ENCODE measurements at places on chromosomes 12 and 14.

DNA sequence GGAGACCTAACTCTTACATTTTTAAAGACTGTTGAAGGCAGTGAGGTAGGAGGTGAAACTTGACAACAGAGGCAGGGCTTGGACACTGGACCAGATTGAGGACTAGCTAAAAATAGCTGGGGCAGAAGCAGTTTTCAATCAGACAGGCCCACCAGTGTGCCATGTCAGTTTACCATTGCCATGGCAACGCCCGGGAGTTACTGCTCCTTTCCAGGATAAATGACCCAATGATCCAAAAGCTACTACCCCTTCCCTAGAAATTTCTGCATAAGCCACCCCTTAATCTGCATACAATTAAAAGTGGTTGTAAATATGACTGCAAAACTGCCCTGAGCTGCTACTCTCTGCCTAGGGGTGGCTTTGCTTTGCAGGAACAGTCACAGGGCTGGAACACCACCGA is 53.2 kb upstream of the PKP2 start:
- no peak for DNase-seq

DNA sequence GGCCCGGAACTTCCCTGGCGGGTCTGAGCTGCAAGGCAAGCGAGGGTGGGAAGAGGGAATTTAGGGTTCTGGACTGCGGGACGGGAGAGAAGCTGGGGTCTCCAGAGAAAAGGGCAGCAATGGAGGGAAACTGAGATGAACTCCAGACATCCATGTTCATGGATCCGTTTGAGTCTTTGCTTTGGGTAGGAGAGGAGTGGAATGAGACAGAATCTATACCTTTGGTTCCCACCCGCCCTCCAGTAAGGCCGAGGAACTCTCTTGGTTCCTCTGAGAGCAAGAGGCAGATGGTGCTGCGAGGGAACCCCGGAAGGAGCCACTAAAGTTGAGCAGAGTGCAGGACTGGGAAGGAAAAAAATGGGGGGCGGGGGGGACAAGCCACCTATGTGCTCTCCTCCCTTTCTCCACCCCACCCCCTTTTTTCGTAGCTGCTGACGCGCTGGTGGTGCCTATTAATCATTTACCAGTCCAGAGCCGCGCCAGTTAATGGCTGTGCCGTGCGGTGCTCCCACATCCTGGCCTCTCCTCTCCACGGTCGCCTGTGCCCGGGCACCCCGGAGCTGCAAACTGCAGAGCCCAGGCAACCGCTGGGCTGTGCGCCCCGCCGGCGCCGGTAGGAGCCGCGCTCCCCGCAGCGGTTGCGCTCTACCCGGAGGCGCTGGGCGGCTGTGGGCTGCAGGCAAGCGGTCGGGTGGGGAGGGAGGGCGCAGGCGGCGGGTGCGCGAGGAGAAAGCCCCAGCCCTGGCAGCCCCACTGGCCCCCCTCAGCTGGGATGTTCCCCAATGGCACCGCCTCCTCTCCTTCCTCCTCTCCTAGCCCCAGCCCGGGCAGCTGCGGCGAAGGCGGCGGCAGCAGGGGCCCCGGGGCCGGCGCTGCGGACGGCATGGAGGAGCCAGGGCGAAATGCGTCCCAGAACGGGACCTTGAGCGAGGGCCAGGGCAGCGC is 1.2 kb downstream of the SSTR1 start:
- peak; percentile 74 for DNase-seq

GRCh38 chr14:100470523-100470897 is 116.7 kb downstream of the BEGAIN start:
- no peak for DNase-seq

GRCh38 chr14:99436247-99437180 is 44.1 kb downstream of the SETD3 start:
- no peak for DNase-seq

DNA sequence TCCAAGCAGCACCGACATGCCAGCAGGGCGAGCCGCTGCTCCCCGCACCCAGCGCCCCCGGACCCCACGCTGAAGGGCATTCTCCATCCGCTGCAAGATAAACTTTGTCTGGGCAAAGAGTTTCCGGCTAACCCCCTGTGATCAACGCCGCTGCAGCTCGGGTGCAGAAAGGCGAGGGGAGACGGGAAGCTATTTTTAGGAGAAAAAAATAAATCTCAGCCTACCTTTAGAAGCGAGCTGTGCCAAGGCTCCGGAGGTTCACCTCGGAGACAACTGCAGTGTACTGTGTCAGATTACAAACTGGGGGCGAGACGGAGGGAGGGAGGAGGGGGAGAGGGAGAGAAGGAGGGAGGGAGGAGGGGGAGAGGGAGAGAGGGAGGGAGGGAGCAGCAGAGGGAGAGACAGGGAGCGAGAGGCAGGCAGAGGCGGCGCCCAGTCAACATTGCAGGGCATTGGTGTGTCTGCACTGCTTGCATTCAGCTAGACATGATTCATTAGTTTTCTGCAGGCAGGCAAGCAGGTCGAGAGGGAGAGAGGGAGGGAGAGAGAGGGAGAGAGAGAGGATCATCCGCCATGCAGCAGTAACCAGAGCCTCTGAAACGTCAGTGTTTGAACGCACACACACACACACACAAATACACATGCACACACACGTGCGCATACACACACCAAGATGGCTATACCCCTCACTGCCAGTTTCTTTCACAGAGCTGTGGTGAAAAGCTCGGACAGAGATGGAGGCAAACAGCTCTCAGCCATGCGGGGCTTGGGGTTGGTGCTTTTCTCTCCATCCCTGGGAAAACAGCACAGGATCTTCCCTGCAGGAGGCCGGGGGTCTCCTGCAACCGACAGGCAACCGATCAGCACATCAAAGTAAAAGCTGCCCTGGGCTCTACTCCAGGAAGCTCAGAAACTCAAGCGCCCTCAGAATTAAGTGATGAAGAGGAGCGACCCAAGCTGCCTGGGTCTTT is at the start of gene RIMBP2:
TSS of gene RIMBP2 (minus strand) at position 302 of the 971 bp plus-strand sequence. CDS start 237,286 bp downstream, outside the sequence.
- DNase-seq: peak; percentile 76

GRCh38 chr12:76768576-76768975 is 4.7 kb downstream of the ZDHHC17 start:
- no peak for DNase-seq

DNA sequence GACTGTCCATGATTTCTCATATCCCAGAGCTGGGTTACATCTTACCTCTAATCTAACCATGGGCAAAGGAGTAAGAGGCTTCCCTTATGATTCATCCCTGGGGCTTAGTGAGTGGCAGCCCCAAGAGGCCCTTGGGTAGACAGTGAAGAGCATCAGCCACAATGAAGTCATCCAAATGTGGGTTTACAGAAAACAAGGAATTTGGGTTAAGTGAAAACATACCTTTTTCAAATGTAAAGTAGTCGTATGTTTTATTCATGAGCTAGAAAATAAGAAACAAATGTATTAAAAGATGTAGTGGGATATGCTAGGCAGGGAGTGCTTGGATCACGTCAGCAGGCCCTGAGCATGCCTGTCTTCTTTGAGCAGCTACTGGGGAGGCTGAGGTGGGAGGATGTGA is 54.0 kb upstream of the ELK3 start:
- peak; percentile 95 for DNase-seq

DNA sequence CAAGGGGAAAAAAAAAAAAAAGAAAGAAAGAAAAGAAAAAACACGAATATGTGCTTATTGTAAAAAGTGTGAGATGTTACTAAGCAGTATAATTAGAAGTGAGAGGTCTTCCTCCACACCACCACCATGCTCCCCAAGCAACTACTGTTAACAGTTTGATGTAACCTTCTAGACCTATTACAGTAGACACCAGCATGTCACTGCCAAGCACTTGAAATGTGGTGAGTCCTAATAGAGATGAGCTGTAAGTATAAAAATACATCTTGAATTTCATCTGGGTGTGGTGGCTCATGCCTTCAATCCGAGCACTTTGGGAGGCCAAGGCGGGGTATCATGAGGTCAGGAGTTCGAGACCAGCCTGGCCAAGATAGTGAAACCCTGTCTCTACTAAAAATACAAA is 8.1 kb upstream of the SNRNP35 start:
- DNase-seq: no peak

GRCh38 chr12:53844994-53845844 is 93.4 kb upstream of the HOXC13 start:
- peak; percentile 65 for DNase-seq

DNA sequence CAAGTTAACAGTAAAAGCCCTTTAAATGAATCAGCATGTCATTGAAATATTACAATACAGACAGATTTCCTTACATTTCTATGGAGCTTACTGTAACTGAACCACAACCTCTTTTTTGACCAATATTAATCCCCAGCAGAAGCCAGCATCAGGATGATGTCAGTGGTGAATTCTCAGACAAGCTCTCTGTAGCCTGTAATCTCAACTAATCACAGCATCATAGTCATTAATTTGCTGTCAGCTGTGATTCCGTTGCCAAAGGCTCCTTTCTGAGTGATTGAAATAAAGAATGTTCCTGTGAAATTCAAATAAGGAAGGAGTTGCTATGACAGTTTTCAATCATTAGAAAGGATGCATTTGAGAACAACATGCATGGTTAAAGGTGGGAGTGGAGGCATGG is 323.1 kb downstream of the PDZRN4 start:
- no peak for DNase-seq

GRCh38 chr12:42385326-42385841 is 59.4 kb downstream of the PPHLN1 start:
- no peak for DNase-seq

DNA sequence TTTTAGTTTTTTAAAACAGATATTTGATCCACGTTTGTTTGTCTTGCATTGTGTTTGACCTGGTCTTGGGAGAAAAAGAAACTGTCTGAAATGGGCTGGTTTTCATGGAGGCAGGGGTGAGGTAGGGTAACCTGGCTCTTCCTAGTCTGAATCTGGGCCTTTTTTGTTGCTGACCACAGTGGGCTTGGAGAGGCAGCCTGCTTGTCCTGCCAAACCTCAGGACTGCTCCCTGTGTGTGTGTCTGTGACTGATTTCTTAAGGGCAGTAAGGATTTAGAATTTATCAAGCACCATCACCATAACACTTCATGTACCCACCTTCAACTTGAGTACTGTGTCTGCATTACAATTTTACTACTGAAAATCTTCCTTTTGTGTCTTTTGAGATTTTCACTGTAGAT is 28.5 kb downstream of the DAAM1 start:
- DNase-seq: no peak

DNA sequence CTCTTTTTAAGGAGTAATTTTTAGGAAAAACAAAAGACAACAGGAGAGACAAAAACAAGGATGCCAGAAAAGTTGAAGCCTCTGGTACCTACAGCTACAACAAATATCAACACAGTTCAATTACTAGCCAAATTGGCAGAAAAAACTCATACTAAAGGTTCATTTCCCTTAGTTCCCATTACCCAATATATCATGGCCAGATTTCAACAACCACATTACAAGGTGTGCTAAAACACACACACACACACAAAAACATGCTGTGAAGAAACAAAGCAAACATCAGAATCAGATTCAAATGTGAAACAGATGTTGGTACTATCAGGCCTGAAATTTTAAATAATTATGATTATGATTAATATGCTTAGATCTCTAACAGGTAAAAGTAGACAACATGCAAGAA is 272.7 kb upstream of the CLEC14A start:
- no peak for DNase-seq

All from fibroblast of skin of right biceps (primary cell).